ENCODE measurements at places on chromosomes 12 and 14.

DNA sequence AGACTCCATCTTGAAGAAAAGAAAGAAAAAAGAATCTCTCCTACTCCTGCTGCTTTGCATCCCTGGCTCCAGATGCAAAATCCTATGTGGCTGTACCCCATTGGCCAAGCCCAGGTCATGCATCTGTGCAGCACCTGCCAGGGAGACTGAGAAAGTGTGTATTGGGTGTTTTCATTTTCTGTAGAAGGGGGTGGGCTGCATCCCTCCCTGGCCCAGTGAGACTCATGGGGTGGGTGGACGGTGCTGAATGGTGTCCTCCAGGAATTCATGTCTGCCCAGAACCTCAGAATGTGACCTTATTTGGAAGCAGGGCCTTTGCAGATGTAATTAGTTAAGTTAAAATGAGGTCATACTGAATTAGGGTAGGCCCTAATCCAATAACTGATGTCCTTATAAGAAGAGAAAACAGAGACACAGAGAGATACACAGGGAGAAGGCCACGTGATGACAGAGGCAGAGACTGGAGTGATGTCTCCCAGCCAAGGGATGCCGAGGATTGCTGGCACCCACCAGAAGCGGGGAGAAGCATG, 23.2 kb downstream of the MOAP1 start:
- no peak for DNase-seq

DNA sequence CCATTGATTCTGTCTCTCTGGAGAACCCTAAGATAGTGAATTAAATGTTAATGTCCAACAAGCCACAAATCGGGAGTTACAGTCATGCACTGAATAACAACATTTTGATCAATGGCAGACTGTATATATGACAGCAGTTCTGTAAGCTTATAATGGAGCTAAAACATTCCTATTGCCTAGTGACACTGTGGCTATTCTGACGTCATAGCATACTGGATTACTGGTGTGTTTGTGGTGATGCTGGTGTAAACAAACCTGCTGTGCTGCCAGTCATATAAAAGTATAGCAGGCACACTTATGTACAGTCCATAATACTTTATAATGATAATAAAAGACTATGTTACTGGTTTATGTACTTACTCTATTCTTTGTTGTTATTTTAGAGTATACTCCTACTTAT, 56.7 kb upstream of the BICD1 start:
- no peak for DNase-seq

- no peak for DNase-seq
Measured at GRCh38 chr12:54330442-54330841, 5.5 kb downstream of the COPZ1 start.

DNA sequence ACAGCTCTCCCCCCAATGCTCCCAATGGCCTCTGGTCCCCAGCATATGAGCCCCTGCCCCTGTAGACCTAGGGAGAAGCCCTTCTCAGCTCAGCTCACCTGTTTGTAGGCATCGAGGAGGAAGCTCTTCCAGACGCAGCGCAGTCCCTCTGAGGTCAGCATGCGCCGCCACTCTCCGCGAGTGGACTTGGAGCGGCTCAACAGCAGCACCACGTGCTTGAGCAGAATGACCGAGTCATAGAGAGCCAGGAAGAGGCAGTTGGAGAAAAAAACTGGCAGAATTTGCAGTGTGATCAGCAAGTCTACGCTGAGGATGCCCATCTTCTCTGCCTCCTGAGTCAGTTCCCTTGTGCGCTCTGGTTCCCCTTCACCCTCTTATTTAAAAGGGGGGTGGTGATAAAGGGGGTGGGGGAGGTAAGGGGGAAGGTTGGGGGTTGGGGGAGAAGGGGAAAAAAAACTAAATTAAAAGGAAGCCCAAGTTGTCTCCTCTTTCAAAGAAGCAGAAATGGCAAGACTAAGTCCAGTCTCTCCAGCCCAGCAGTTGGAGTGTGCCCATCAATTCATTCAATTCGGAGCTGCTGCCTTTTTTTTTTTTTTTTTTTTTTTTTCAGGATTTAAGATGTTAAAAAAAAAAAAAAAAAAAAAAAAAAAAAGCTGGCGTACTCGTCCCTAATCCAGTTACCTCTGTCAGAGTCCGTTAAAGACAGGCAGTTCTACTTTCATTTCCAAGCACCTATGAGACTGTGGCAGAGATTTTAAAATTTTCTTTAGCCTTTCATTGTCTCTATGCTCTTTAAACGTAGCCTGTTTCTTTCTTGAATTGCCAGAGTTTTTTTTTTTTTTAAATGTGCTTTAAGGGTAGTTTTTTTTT, at the start of gene DIO2:
Gene DIO2 (minus strand): TSS at position 352 of the 870 bp plus-strand sequence. CDS start 32 bp downstream, at position 320.
- DNase-seq, result no peak

- no peak for DNase-seq
Measured at GRCh38 chr12:85781766-85782165, 54.4 kb downstream of the RASSF9 start.

DNA sequence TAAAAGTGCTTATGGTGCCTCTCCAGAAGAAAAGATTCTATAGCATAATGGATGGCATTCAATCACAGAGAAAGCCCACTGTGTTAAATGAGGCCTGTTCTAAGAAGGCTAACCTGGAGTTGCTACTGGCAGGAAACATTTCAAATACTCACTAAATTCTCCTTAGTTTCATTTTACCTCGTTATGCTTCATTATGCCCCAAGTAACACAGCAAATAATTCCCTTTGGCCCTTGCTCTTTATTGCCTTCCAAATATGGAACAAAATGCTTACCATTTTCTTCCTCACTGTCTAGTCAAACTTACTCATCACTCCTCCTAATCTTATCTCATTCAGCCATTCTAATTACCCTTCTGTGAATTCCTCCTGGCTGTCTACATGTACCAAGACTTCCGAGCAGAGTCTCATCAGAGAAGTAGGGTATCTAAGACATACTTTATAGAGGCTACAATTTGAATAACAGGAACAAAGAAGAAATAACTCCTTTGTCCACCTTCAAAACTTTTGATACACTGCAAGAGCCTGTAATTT, 292.1 kb upstream of the CLEC14A start:
- no peak for DNase-seq

DNA sequence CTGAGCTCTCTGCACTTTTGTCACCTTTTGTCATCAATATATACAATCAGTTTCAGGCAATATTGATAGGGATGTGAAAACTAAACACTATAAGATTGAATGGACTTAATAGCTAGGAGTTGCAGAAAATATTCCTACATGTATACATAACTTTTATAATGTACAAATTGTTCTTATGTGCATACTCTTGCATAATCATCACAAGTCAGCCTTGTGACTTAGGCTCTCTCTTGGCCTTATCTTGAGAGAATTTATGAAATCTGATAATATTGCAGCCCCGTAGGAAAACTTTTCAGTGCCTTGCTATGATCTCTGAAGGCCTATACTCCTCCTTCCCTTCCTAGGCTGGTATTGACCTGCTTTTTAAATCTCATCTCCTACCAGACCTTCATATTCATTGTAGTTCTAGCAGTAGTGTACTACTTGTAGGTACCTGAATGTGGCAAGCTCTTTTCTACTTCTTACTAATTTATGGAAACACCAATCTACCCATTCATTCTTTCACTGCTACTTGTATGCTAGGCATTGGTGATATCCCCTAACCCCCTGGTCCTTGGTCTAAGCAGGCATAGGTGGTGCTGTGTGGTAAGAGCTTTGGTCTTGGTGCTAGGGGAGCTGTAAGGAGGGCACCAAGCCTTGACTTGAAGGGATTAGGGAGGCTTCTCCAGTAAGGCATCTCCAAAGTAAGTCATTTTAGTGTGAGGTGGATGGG, 100.0 kb downstream of the PRKCH start:
- no peak for DNase-seq

DNA sequence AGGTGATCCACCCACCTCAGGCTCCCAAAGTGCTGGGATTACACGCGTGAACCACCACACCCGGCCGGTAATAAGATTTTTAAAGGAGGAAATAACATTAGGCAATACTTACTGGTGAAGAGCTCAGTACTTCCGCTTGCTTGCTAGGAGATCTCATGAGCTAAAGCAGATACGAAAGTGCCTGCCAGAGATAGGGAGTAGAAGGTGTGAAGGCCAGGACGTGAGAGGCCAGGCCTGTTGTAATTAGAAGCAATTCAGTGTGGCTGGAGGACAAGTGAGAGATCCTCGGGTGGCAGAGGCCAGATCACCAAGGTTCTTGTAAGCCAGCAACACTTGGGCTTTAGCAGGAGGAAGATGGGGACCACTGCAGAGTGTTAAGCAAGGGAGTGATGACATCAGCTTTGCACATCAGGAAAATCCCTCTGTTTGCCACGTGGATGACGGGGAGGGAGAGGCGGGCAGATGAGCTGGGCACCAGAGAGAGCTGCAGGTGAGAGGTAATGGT, 7.6 kb downstream of the TECPR2 start:
- DNase-seq, result no peak

- DNase-seq, result no peak
Measured at GRCh38 chr14:64812412-64812811, 67.3 kb downstream of the SPTB start.

GRCh38 chr14:96663491-96664067, 133.6 kb upstream of the VRK1 start:
- DNase-seq, result no peak

DNA sequence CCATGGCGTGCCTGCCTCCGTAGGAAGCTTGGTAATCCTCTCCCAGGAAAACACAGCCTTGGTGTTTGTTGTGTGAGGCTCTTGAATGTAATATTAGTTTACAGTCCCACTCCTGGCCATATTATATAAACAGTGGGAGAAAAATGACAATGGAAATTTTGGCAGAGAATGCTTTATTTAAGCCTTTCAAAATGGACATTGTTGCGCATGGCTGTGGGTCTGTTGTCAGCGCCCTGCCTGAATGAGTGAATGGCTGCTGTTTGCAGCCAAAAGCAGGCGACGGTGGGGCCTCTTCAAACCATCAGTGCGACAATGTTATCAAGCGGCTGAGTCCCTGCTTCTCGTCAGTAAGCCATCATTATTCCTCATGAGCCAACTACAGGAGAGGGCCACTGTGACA, 201.8 kb upstream of the RMST start:
- DNase-seq, result no peak

DNA sequence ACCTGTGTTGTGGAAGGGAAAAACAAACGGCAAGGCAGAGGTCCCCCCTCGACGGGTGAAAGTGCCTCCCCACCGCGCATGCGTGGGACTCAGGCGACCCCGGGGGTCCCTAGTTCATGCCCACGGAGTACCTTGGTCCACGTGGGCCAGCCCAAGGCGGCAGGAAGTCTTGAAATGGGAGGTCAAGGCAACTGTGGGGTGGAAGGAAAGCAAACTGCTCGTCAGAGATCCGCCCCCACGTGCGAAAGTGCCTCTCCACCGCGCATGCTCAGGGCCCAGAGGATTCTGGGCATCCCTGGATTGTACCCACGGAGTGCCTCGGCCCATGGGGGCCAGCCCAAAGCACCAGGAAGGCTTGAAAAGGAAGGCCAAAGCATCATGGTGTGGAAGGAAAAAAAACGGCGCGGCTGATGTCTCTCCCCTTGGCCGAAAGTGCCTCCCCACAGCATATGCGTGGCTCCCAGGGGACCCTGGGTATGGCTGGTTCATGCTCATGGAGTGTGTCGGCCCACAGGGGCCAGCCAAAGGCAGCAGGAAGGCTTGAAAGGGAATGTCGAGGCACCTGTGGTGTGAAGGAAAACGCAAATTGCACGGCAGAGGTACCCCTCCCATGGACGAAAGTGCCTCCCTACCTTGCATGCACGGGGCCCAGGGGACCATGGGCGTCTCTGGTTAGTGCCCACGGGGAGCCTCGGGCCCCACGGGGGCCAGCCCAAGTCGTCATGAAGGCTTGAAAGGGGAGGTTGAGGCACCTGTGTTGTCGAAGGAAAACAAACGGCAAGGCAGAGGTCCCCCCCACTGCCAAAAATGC, 369.7 kb downstream of the ALG10 start:
- DNase-seq, result no peak

DNA sequence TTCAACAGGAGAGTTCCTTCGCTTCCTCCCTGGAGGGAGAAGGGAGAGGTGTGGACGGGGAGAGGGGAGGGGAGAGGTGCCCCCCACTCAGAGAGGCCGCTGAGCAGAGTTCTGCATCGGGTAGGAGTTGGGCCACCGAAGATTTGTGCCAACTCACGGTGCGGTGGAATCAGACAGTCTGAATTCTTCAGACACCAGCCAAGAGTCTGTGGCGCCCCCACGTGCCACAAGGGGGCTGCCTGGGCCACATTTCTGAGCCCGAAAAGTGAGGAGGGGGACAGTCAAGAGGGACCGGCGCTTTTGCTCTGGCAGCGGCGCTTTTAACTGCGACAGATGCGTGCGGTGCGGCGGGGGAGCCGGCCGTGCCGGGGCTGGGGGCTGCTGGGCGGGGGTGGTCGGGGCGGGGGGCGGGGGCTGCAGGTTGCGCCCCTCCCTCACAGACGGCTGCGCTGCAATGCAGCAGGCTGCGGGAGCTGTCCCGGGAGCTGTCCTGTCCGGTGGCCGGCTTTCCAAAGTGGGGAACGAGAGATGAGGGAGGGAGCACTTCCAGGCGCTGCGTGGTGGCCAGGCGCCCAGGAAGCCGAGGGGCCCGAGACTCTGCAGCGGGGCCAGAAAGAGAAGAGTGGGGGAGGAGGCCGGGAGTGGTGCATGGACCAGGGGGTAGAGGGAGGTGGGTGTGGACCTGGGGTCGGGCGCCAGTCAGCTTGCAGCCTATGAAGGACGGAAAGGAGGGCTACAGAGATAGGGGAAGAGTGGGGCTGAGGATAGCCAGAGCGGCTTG, 975 bp upstream of the RTL1 start:
- DNase-seq, result no peak

GRCh38 chr14:85554106-85554505, 24.2 kb downstream of the FLRT2 start:
- DNase-seq, result no peak

DNA sequence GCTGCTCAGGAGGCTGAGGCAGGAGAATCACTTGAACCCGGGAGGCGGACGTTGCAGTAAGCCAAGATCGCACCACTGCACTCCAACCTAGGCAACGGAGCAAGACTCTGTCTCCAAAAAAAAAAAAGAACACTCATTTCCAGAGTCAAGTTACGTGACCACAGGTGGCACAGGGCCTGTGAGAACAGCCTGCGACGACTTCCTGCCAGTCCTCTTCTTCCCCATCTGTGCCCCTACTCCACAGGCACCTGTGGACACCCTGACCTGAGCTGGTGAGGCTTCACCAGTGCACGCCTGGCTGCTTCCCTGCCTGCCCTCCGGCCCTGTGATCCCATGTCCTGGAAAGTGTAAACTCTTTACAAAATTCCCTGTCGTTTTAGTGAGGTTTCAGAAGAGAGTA, 77.7 kb downstream of the PPP2R5C start:
- no peak for DNase-seq

DNA sequence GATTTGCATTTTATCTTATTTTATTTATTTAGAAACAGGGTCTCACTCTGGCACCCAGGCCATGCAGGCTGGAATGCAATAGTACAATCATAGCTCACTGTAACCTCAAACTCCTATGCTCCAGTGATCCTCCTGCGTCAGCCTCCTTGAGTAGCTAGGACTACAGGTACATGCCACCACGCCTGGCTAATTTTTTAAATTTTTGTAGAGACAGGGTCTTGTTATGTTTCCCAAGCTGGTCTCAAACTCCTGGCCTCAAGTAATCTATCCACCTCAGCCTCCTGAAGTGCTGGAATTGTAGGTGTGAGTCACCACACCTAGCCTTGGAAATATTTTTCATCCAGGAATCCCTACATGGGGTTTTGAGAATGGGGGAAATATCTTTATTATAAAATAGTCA, 84.6 kb downstream of the MAPKAPK5 start:
- DNase-seq, result no peak

- DNase-seq, result no peak
Measured at GRCh38 chr12:103771466-103771865, 69.6 kb downstream of the NT5DC3 start.

- no peak for DNase-seq
Measured at GRCh38 chr14:46581036-46581671, 70.4 kb downstream of the RPL10L start.

Data from stimulated activated CD8-positive, alpha-beta memory T cell treated with anti-CD3 and anti-CD28 coated beads, Interleukin-15, amount 100 ng/mL, for 24 hours (primary cell).